ENCODE measurements at places on chromosomes 1 and 21.

- DNase-seq = no peak
Measured at GRCh38 chr1:153404086-153404635, 12.2 kb upstream of the S100A7A start.

DNA sequence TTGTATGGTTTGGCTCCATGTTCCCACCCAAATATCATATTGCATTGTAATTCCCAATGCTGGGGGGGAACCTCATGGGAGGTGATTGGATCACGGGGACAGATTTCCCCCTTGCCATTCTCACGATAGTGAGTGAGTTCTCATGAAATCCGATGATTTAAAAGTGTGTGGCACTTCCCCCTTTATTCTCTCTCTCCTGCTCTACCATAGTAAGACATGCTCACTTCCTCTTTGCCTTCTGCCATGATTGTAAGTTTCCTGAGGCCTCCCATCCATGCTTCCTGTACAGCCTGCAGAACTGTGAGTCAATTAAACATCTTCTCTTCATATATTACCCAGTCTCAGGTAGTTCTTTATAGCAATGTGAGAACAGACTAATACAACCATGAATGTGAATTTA, 211.6 kb upstream of the NR5A2 start:
- DNase-seq = no peak

DNA sequence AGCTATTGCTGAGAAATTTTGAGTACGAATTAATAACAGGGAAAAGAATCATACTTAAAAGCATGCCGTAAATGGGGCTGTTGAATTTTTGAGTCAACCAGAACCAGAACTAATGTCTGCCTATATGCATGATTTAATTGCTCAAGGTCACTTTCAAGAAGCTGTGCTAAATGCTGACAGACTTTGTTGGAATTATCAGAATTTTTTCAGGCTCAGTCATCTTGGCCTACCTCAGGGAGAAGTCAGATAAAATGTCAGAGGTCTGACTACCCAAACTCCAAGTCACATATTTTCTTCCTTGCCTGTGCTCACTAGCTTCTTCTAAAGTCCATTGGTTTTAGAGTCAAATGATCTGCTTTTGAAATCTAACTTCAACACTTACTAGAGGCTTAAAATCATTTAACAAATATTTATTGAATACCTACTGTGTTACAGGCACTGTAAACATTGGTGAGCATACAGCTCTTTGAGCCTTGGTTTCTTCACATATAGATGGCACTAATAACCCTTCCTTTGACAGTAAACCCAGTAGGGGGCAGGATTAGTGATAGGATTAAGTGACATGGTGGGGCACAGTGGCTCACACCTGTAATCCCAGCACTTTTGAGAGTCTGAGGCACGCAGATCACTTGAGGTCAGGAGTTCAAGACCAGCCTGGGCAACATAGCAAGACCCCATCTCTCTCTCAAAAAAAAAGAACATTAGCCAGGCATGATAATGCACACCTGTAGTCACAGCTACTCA, 121.2 kb upstream of the SLC44A3 start:
- DNase-seq = no peak

GRCh38 chr1:21324368-21325141, 34.3 kb upstream of the ECE1 start:
- no peak for DNase-seq

- DNase-seq = no peak
Measured at GRCh38 chr1:1924386-1924785, 5.3 kb upstream of the TMEM52 start.

- DNase-seq = no peak
Measured at GRCh38 chr21:20254964-20255363, 743.2 kb upstream of the NCAM2 start.

DNA sequence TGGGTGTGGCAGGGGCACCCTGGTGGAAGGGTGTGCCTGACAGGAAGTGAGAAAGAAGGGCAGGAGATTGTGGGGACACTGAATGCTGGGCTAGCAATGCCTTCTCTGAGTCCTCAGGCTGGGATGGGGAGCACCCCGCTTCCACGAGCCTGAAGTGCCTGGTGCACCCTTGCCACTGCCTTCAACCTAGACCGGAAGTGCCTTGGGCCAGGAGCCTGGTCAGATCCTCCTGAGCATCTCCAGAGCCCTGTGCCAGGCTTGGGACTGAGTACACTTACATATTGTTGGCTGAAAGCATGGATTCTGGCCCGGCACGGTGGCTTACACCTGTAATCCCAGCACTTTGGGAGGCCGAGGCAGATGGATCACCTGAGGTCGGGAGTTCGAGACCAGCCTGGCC, 205.8 kb upstream of the EDN2 start:
- DNase-seq = no peak

GRCh38 chr1:25771221-25772114, 28.5 kb upstream of the SELENON start:
- peak; percentile 28 for DNase-seq

DNA sequence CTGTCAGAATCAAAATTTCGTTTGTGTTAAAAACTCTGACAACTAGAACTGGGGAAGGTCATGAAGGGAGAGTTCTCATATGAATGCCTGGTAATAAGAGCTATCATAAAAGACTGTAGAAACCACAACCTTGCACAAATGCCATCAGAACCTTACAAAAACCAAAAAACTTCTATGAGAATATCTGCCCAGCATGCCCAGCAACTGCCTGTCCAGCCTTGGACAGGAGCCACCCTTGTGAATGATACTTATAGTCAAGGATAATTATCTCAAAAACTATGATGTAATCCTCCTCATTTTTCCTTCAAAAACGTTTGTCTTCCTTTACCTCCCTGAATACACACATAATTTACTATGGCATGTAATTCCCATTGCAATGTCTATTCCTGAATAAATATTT, 53.4 kb upstream of the C1orf185 start:
- no peak for DNase-seq

DNA sequence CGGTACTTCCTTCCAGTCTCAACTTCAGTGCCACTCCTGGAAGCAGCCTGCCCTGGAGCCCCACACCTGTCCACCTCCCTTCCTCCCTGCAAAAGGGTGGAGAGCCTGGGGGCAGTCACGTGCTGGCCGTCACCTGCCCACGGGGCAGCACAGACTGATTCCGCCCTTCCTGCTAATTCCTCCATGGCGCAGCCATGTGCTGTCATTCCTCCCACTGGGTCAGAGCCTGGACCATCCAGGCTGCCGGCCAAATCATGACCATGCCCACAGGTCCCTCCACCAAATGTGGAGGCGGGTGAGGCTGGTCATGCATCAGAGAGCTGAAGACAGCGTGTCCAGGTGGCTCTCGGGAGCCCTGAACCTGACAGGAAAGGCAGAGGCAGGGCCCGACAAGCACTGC, 24.4 kb upstream of the GPR153 start:
- no peak for DNase-seq

GRCh38 chr21:37219761-37220432, 47.2 kb downstream of the VPS26C start:
- no peak for DNase-seq

DNA sequence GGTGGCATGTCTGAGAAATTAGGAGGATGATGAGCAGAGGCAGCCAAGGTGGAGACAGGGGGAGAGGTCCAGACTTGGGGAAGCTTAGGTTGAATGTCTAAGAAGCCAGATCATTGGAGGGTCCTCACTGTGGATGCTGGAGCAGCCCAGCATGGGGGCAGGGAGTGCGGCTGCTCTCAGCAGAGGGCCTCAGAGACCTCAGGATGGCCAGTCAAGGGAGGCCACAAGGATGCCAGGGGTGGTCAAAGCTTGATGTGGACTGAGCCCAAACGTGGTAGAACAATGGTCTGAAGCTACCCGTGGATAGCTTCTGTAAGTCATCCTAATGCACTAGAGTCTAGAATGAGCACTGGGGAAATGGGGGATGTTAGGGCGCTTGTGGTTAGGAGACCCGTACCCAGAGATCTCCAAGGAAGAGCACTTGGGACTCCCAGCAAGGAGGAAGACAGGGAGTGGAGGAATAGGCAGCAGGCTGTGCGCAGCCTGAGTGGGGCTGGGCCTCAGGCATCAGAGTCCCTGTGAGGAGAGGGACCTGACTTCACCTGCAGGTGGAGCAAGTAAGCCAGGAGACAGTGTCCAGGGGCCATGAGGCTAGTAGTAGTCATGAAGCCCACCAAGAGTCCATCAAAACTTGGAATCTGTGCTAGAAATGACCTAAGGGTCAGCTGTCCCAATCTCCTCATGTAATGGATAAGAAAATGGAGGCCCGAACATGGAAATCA, 4.3 kb upstream of the S100A9 start:
- DNase-seq = no peak

DNA sequence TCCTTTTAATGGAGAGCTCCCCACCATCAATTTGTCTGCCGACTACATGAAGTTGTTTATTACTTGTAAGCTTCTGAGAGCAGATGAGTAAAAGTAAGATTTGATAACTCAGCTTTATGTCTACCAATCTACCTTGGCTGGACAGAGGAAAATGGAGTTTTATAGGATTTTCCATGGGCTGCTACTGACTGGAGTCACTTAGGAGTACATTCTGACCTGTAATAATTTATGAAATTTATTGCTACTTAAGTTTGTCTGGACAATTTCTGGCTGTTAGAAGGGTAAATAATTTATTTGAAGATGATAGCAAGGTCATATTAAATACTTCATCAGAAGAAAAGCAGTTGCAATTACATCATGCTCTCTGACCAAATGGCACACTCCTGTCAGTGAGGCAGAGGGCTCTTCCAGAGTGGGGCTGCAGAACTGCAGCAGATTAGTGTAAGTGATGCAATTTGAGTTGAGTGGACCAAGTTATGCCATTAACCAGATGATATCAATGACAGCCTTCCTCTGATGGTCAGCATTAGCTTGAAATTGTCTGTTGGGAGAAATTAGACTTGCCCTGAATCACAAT, 736.7 kb upstream of the PTBP2 start:
- DNase-seq = no peak

DNA sequence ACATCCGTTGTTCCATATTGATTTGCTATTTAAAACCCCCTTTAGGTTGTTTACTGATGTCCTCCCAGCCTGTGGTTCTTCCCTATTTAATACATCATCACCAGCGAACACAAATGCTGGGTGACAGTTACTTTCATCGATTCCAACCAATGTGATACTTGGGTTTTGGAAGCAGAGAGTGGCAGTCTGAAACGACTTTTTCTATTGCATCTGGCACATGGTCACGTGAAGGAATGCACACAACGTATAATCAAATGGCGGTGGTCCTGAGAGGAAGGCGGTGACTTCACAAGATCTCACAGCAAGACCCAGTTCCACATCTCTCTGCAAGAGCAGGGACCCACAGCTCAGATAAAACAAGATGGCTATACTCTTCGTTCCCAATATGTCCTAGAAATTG, 213.9 kb downstream of the DSCAM start:
- no peak for DNase-seq

DNA sequence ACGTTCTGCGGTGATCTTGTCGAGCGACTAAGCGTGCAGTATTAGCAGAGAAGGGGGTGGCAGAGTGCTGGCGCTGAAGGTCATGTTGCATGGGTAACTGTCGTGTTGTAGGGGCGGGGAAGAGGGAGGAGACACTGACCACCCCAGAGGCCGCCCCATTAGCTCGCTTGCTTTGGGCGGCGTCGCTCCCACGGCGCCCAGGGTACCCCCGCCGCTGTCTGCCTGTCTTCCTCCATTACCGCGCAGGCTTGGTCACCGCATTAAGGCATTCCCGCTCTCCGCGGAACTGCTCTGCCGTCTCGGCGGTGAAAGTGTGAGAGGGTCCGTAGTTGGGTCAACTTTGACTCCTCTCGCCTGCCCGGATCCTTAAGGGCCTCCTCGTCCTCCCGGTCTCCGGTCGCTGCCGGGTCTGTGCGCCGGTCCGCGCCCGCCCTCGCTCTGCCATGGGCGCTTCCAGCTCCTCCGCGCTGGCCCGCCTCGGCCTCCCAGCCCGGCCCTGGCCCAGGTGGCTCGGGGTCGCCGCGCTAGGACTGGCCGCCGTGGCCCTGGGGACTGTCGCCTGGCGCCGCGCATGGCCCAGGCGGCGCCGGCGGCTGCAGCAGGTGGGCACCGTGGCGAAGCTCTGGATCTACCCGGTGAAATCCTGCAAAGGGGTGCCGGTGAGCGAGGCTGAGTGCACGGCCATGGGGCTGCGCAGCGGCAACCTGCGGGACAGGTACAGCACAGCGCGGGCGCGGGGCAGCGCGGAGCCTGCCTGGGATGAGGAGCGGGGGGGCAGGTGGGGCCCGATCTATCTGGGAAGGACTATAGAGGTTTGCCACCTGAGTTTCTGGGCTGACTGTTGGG, at the start of gene MTARC2:
TSS of gene MTARC2 (plus strand) at position 234 of the 846 bp plus-strand sequence. CDS start at position 444, 210 bp downstream.
- DNase-seq = no peak

DNA sequence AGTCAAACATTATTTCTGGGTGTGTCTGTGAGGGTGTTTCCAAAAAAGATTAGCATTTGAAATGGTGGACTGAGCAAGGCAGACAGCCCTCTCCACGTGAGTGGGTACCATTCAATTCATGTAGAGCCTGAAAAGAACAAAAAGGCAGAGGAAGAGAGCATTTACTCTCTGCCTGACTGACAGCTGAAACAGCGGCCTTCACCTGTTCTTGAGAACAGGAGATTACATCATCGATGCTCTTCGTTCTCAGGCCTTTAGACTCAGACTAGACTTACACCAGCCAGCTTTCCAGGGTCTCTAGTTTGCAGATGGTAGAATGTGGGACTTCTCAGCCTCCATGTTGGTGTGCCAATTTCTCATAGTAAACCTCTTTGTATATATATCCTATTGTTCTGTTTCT, 302.3 kb downstream of the BACH1 start:
- DNase-seq = no peak

DNA sequence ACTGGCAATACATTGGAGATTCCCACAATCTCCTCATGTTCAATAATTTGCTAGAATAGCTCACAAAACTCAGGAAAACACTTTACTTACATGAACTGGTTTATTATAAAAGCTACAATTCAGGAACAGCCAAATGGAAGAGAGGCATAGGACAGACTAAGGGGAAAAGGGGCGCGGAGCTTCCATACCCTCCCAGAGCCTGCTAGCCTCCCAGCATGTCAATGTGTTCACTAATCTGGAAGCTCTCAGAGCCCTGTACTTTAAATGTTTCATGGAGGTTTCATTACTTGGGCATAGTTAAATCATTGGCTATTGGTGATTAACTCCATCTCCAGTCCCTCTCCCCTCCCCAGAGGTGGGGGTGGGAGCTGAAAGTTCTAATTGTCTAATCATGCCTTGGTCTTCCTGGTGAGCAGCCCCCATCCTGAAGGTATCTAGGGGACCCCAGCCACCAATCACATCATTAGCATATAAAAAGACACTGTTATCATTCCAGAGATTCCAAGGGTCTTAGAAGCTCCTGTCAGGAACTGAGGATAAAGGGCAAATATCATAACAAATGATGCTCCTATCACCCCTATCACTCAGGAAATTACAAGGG, 10.9 kb upstream of the DMRTB1 start:
- DNase-seq = no peak

- no peak for DNase-seq
Measured at GRCh38 chr1:157325220-157325619, 187.0 kb upstream of the ETV3 start.

- DNase-seq = no peak
Measured at GRCh38 chr1:94434365-94435045, 16.3 kb downstream of the ABCD3 start.

- DNase-seq = no peak
Measured at GRCh38 chr1:119324198-119324597, 44.4 kb upstream of the HAO2 start.

Data from SK-N-MC (cell line).